GM23338 (cell line): ENCODE measurements at places on chromosomes 16 and 17.

DNA sequence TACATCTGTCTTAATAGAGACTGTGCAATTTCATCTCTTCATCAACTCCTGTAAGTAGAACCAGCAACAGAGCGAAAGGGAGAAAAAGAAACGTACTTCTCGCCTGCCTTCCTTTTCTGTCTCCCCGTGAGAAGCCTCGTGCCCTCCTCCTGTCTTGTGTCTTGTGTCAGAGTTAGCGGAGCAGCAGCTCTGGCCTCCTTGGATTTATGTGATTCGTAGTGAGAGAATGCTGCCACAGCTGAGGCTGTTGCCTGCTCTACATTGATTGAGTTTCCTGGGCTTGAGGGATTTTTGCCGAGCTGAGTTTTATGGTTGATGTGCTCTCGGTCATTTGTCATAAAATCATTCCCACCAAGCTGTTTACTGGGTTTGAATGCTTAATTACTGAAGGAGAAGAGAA, 579.1 kb upstream of the RBFOX1 start:
- no peaks in the 10 kb centered on the region for H3K4me1 ChIP-seq
- H3K27me3 ChIP-seq: no peaks in the 10 kb centered on the region

- H3K36me3 ChIP-seq: no peaks in the 10 kb centered on the region
- no peak for DNase-seq
- peaks cover 4% of the 10 kb centered on the region; the same call in 1 of the 2 replicates for H3K4me1 ChIP-seq
- H3K27ac ChIP-seq: no peak overlapping the region
Observed at GRCh38 chr17:44241106-44241624, 21.7 kb upstream of the UBTF start.

- H3K36me3 ChIP-seq: no peaks in the 10 kb centered on the region
- no peaks in the 10 kb centered on the region for H3K27me3 ChIP-seq
- H3K27ac ChIP-seq: peak overlapping the region; percentile 72; the same call in 1 of the 2 replicates
- H3K4me3 ChIP-seq: peak overlapping the region; percentile 48
- DNase-seq: peak; percentile 96
- peaks cover 31% of the 10 kb centered on the region for H3K4me1 ChIP-seq
Observed at GRCh38 chr17:17752089-17752820, 71.0 kb downstream of the RAI1 start.

GRCh38 chr16:8589900-8590688, at the start of gene TMEM114:
TMEM114 (minus strand) TSS chr16:8590511; CDS start chr16:8589838, 673 bp downstream.
- H3K27me3 ChIP-seq: peaks cover 62% of the 10 kb centered on the region
- DNase-seq: peak; percentile 67
- no peaks in the 10 kb centered on the region; the same call in 1 of the 2 replicates for H3K4me1 ChIP-seq
- H3K4me3 ChIP-seq: peak within 1 kb of the TSS; percentile 84
- H3K36me3 ChIP-seq: no peaks in the 10 kb centered on the region
- no peak within 1 kb of the TSS for H3K27ac ChIP-seq

DNA sequence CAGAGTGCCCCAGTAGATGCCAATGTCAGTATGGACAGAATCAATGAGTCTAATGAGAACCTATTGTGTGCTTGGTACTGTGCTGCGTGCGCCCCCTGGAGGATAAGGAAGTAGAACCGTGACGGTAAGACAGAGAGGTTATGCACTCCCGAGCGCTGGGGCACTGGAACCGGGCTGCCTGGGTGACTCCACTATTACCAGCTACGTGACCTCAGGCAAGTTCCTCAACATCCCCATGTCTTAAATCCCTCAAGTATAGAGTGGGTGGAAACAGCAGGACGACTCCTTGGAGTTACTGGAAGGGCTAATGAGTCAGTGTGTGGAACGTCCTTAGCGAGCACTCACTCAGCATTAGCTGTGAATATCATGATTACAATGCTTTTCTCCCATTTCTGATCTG, 16.2 kb downstream of the CHST4 start:
- no peak overlapping the region for H3K4me3 ChIP-seq
- H3K4me1 ChIP-seq: no peaks in the 10 kb centered on the region
- no peaks in the 10 kb centered on the region for H3K27me3 ChIP-seq
- no peak overlapping the region for H3K27ac ChIP-seq
- DNase-seq: peak; percentile 92

GRCh38 chr17:68886401-68886800, 68.8 kb downstream of the ABCA8 start:
- H3K4me3 ChIP-seq: no peak overlapping the region
- DNase-seq: no peak

GRCh38 chr17:17672453-17673368, 8.5 kb upstream of the RAI1 start:
- H3K4me1 ChIP-seq: peaks cover 20% of the 10 kb centered on the region
- no peaks in the 10 kb centered on the region for H3K36me3 ChIP-seq
- H3K4me3 ChIP-seq: no peak overlapping the region
- DNase-seq: no peak
- no peak overlapping the region for H3K27ac ChIP-seq

DNA sequence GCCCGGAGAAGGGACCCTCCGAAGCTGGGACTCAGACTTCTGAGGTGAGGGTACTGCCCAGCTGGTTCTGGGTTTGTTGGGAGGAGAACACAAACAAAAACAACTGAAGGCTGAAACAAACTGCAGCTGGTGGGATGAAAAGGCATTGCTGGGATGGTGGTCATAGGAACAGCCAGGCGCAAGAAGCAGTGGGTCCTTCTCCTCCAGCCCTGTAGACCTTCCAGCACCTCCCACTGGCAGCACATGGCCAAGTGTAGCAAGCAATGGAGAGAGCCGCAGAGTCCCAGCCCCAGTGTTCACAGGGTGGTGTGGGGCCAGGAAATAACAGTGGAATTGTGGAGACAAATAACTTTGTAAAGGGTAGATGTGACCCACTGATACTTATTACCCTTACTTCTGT, 48.7 kb upstream of the FOXJ1 start:
- no peaks in the 10 kb centered on the region for H3K27me3 ChIP-seq
- no peak overlapping the region for H3K27ac ChIP-seq
- no peak overlapping the region for H3K4me3 ChIP-seq

- H3K4me3 ChIP-seq: no peak overlapping the region
- no peaks in the 10 kb centered on the region for H3K36me3 ChIP-seq
- no peaks in the 10 kb centered on the region for H3K4me1 ChIP-seq
- no peaks in the 10 kb centered on the region for H3K27me3 ChIP-seq
Observed at GRCh38 chr16:72819345-72819744, 228.6 kb downstream of the ZFHX3 start.

DNA sequence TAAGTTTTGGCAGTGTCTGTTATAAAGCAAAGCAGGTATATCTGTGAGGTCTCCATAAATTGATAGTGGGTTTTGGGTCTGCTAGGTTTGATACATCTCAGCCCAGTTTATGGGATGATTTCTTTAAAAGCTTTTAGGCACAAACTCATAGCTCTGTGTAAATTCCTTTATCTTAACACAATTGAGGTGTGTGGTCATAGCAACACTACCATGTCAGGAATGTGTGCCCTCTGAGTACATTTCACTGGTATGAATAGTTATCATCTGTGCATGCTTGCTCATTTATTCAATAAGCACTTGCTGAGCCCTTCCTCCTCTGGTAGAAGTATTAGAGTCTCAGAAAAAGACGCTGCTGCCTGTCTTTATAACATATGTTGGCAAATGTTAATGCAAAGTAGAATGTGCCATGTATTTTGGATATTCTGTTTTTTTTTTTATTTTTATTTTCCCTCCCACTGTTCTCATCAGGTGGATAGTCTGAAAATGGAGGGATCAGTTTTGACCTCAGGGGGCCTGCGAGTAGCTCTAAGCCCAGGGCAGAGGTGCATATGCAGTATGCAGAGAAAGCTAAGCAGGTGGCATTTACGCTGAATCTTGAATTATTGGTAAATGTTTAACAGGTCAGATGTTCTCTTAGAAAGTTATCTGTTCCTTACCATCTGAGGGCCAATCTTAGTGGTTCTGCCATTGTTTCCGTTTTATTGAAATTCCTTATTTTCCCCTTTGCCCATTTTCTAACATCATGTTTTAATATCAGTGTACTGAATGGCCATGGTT, 90.7 kb downstream of the WNT3 start:
- peaks cover 13% of the 10 kb centered on the region for H3K4me1 ChIP-seq
- H3K27ac ChIP-seq: no peak overlapping the region
- no peak overlapping the region for H3K4me3 ChIP-seq
- DNase-seq: no peak
- H3K27me3 ChIP-seq: no peaks in the 10 kb centered on the region
- no peaks in the 10 kb centered on the region for H3K36me3 ChIP-seq

DNA sequence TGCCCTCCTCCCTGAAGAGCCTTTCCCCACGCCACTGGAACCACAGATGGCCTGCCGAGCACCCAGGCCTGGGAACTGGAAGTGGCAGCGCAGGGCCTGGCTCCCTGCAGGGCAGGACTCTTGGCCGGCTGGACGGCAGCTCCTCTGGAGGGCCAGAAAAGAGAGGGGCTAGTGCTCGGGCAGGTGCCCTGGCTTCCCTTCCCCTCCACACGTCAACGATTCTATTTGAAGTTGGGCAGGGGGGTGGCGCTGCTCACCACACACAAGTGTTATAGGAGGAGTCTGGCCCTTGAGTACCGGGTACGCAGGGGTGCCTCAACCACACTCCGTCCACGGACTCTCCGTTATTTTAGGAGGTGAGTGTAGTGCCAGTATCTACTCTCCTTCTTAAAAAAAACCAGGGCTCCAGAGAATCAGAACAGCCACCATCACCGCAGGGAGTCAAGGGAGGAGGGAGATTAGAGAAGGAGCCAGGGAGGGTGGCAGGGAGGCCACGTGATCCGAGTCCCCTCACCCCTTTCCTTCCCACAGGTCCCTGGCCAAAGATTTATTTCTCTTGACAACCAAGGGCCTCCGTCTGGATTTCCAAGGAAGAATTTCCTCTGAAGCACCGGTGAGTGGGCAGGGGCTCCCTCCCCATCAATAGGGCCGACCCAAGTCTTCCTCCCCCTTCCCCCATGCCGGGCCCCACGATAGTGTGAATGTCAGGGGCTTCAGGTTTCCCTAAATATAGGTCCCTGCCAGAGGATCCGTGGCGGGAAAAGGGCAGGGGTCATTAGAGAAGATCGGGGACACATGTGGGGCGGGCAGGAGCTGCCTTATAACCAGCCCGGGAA, 1.4 kb upstream of the ALDOA start:
- peak overlapping the region; percentile 97 for H3K4me3 ChIP-seq
- DNase-seq: peak; percentile 74
- no peaks in the 10 kb centered on the region for H3K27me3 ChIP-seq
- H3K4me1 ChIP-seq: peaks cover 11% of the 10 kb centered on the region
- peaks cover 8% of the 10 kb centered on the region for H3K36me3 ChIP-seq
